ENCODE measurements at places on chromosomes 16 and 17.

DNA sequence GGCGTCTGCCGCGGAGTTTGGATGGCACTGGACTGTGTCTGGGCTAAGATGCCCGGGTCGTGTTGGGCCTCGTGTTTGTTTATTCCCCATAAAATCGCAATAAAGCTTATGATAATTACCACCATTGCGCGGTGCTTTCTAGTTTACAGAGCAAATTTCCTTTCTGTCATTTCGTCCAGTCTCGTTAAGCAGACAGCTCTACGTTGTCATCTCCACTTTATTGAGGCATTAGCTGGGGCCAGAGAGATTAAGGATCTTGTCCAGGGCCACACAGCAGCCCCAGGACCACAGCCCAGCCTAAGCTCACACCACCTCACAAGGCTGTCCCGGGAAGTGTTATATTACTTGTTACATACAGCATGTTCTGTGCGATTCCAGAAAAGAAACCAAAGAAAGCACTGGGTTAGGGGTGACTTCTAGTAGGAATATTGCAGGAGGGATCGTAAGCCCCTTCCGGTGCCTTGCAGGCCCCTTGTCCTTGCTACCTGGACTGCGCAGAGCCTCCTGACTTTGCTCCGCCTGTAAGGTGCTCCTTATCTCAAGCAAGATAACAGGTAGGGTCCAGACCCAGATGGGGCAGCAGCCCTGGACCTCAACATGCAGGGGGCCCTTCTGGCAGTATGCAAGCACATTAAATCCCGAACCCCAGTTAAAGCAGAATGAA, 6.3 kb downstream of the NOS2 start:
- no peak for DNase-seq

DNA sequence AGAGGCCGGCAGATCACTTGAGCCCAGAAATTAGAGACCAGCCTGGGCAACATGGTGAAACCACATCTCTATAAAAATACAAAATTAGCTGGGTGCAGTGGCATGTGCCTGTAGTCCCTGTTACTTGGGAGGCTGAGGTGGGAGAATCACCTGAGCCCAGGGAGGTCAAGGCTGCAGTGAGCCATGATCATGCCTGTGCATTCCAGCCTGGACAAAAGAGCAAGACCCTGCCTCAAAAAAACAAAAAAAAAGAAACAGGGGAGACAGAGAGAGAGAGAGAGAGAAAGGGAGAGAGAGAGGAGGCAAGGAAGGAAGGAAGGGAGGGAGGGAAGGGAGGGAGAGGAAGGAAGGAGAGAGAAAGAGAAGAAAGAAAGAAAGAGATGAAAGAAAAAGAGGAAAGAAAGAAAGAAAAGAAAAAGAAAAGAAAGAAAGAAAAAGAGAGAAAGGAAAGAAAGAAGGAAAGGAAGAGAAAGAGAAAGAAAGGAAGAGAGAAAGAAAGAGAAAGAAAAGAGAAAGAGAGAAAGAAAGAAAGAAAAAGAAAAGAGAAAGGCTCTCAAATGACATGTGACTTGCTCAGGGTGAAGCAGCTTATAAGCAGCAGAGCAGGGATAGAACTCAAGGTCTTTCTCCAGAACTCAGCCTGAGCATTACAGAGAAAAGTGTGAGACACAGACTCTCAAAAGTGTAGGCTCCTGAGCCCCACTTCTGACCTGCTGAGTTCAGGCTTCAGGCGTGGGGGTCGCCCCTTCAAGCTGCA, 15.5 kb downstream of the CX3CL1 start:
- DNase-seq, result no peak

GRCh38 chr17:82241183-82241925, 12.5 kb downstream of the SLC16A3 start:
- no peak for DNase-seq

DNA sequence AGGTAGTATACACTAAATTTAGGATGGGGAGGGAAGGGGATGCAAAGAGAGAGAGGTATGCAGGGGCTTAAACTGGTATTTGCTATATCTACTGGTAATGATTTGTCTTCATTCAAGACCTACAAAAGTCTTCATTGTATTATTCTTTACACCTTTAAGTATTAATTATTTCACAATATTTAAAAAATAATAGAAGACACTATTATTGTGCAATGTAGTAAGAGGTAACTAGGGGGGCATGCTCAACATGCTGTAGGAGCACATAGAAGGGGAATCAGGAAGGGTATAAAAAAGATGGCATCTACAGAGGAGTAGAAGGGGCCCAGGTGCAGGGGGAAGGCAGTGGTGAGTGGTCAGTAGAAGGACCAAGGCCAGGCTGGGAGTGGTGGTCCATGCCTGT, 14.9 kb upstream of the CCR7 start:
- DNase-seq, result no peak

DNA sequence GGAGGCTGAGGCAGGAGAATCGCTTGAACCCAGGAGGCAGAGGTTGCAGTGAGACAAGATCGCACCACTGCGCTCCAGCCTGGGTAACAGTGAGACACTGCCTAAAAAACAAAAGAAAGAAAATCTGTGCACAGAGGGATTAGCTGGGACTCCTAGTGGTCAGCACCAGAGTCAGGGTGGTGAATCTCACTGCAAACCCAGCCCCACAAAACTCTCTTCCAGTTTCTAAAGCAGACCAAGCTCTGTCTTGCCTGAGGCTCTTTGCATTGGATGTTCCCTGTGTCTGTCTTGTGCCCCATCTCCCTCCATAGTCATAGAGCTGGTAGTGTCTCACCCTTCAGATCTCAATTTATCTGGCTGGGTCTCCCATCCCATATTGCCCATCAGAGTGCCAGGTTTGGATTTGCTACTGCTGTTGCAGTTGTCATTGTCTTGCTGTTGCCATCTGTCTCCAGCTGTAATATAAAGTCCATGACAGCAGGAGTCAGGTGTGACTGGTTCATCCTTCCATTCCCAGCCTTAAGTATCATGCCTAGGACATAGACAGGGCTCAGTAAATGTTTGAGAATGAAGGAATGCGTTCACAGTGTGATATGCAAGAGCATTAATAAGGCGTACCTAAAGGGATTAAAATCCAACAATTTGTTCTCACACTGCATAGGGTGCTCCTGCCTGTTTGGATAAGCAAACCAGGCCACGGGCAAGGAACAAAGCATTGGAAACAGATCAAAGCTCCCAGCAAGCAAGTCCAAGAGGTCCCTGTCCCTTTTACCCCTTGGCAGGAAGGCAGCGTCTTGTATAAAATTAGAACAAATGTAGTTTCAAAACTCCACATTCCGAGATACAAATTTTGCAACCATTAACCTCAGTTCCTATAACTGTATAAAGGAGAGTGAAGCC, 614.6 kb upstream of the CDH5 start:
- DNase-seq, result no peak

DNA sequence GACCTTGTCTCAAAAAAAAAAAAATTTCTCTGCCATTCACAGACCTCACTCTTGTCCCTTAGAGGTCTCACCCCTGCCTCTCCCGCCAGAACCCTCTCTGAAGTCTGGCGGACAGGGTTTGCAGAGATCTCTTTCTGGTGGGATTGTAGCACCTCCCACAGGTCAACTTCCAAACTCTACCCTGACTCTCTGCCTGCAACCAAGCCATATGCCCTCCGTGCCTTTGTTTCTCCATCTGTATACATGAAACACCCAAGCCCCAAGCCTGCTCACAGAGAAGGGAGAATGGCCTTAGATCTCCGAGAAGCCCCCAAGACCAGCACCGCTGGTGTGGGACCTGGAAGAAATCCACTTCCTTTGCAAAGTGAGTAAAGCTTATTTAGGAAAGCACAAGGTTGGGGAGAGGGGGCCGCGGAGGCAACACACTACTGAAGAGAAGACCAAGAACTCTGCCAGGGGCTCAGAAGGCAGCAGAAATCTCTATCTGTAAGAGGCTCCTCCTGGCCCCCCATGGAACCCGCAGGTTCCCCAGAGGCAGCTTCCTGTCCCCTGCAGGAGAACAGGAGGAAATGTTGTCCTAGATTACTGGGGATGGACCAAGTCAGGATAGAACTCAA, 219.9 kb downstream of the C16orf78 start:
- no peak for DNase-seq

DNA sequence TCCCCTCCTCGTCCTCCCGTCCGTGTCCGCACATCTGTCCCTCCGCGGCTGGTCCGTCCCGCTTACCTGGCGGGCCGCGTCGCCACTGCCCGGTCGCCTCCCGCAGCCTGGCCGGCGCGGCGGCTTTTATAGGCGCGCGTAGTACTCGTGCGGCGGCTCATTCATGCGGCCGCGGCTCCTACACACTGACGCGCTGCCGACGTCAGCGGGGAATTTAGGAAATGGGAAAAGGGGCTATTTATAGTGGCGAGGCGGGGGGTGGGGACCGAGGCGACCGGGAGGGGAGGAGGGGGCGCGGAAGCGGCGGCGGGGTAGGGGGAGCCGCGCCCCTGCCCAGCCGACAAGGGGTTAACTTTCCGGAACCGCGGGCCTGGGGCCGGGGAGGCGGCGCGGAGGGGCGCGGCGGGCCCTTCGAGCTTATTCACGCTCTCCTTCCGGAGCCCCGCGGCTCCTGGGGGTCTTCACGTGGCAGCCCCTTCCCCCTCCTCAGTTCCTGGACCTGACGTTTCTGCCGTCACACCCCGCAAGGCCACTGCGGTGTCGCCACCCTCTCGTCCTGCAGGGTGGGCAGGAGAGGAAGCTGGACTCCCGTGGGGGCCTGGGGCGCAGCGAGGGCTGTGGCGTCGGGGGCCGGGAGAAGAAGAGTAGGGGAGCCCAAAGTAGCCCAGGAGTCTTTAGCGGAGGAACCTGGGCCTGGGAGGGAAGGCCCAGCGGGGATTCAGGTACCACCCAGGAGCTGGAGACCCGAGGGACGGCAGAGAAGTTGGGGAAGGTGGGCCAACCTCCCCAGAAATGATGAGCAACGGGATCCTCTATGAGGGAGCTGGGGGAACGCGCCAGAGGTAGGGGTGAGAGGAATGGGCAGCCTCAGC, 3.6 kb upstream of the HIC1 start:
- peak; percentile 11 for DNase-seq

DNA sequence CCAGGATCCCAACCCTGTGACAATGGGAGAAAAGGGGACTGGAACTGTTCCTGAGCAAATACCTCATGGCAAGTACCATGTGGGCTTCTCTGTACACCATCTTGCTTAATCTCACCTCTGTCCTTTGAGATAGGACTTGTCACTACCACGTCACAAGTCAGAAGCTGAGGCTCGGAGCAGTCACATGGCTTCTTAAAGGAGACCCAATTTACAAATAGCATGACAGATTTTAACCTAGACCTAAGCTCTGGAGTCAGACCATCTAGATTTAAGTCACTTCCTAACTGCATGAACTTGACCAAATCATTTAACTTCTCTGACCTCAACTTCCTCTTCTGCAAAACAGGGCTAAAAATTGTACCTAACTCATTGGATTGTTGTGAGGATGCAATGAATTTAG, 36.0 kb upstream of the CCL1 start:
- no peak for DNase-seq

GRCh38 chr17:36506249-36506826, 19.9 kb downstream of the ZNHIT3 start:
- DNase-seq, result no peak

- DNase-seq, result no peak
Measured at GRCh38 chr17:37147301-37147812, 198.6 kb downstream of the AATF start.

- no peak for DNase-seq
Measured at GRCh38 chr16:414395-415169, 10.9 kb upstream of the RAB11FIP3 start.

- DNase-seq, result no peak
Measured at GRCh38 chr17:59027750-59028149, 78.9 kb downstream of the TRIM37 start.

GRCh38 chr16:878886-879285, 78.4 kb upstream of the GNG13 start:
- DNase-seq, result no peak

DNA sequence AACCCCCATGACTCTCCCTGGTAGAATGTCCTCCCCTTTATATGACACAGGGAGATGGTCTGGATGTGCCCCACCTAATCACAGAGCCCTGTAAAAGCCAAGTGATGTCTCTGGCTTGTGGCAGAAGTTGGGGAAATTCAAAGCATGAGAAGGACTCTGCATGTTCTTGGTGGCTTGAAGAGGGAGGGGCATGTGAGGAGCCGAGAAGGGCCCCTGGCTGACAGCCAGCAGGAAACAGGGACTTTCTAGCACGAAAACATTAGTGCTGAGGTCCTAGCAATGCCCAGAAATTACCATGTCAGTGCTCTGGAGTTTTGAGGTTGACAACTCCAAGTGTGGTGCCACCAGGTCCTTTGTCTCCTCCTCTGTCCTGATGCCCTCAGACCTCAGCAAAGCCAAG, 75.9 kb downstream of the USP22 start:
- DNase-seq, result no peak

- peak; percentile 47 for DNase-seq
Measured at GRCh38 chr16:546909-547770, 13.1 kb upstream of the PRR35 start.

DNA sequence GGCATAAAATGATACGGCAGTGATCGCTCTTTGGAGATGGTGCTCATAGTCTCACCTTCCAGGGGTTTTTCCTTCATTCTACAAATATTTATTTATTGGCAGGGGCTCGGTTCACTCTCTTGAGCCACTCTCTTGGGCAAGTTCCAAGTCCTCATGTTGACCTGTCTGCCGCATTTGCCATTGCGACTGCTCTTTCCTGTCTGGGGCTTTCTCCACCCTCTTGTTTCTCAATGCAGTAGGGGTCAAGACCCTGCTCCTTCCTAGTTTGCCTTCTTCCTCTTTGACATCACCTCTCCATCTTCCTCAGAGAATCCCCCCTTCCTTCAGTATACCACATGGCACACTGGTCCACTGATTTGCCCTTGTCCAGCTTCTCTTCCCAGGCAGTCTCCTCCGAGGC, 21.9 kb upstream of the LRRC75A start:
- DNase-seq, result no peak

DNA sequence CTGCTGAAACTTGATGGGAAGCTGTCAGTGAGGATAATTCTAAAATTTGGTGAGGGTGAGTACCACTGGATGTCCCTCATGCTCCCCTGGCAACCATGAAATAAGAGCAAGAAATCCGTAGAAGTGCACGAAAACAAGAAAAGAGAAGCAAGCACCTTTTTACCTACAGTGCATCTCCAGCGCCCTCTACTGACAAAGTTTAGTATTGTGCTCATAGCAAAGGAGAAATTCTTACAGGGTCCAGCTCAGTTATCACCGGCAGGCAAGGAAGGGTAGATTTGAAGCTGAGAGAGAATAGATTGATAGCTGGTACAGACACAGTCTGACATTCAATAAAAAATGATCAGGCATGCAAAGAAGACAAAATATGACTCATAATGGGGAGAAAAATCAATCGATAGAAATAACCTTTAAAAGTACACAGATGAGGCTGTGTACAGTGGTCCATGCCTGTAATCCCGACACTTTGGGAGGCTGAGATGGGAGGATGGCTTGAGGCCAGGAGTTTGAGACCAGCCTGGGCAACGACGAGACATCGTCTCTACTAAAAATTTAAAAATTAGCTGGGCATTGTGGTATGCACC, 28.3 kb upstream of the TEX2 start:
- DNase-seq, result no peak
